Hematopoietic multipotent progenitor cell treated with erythropoietin and hydrocortisone succinate and interleukin-3 and kit ligand, for 15 days (in vitro differentiated cells): ENCODE measurements at places on chromosomes 6 and 20.

GRCh38 chr6:159682295-159682694, 10.7 kb downstream of the SOD2 start:
- DNase-seq: no peak

GRCh38 chr6:74597266-74597665, 608.6 kb downstream of the COL12A1 start:
- no peak for DNase-seq

- DNase-seq: no peak
Observed at GRCh38 chr6:6843777-6844176, 255.3 kb downstream of the LY86 start.

DNA sequence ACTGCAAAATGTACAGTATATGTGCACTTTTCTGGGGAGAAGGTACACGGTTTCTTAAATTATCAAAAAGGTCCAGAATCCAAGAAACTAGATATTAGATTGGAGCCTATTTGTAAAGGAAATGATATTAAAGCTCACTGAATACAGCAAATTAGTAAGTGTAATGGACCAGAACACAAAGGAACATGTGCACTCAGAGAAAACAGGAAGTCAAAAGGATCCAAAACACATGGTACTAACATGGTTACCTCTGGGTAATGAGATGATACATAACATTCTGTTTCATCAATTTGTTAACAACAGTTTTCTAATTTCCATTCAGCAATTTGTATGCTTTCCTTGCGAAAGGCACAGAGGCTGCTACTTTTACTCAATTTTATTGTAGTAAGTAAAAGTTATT, 18.7 kb downstream of the ZNF322 start:
- no peak for DNase-seq

- no peak for DNase-seq
Observed at GRCh38 chr6:46606338-46606737, 46.3 kb downstream of the CYP39A1 start.

- DNase-seq: no peak
Observed at GRCh38 chr6:108888745-108889144, 40.5 kb downstream of the ARMC2 start.

- DNase-seq: peak; percentile 73
Observed at GRCh38 chr6:28943557-28944411, 20.0 kb upstream of the TRIM27 start.

DNA sequence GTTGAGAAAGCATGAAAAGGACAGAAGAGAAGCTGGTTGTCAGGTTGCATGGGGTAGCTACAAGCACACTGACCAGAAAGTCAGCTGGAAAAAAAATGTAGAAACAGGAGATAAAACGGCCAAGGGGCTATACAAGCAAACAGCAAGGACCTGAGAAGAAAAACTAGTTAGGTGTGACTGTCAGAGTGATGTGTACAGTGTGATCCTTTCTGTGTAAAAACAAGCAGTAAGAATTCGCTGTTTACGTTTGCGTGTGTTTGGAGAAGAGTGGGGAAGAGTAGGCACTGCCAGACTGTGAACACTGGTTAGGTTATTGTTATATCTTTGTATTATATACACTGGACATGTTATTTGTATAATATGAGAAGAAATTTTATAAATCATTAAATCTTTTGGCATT, 28.1 kb downstream of the PTPN1 start:
- no peak for DNase-seq

DNA sequence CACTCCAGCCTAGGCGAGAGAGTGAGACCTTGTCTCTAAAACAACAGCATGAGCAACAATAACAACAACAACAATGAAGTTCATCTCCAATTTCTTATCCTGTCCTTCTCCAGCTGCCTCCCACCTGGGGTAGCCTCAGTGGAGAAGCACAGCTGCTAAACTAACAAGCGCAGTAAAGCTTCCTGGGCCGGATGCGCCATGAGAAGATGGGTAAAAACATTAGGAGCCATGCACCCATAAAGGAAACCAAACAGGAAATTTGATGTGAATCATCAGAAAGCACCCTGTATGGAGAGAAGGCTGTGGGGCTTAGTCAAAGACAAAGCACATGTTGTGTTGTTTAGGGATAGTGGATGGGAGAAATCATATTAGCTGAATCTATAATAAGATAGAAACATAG, 61.1 kb upstream of the CCN6 start:
- DNase-seq: no peak

GRCh38 chr6:74578339-74578738, 627.5 kb downstream of the COL12A1 start:
- no peak for DNase-seq

DNA sequence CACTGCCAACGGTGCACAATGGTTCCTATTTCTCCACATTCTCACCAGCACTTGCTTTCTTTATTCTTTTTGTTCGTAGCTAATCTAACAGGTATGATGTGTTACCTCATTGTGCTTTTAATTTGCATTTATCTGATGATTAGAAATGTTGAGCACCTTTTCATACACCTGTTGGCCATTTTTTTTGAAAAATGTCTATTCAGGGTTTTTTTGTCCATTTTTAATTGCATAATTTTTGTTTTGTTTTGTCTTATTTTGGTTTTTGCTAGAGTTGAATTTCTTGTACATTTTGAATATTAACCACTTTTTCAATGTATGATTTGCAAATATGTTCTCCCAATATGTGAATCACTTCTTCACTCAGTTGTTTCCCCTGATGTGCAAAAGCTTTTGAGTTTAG, 150.6 kb downstream of the TENT5A start:
- no peak for DNase-seq

- no peak for DNase-seq
Observed at GRCh38 chr6:168735268-168735949, 294.4 kb downstream of the SMOC2 start.

DNA sequence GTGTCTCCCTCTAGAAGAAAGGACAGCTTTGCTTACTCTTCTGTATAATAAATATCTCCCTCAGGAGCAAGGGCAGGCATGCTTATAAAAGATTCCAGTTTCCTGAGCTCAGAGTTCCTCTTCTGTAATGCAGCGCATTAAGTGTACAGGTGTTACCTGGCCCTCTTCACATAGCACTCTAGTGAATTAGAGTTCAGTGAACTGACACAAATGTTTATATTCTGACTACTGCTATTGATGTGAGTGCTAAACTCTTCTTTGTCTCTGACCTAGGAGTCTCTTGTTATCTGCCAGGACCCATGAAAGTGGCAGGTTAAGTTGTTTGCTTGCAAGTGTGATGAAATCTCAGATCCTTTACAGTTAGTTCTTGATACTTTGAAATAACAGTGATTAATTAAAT, 33.5 kb downstream of the CYB5R4 start:
- DNase-seq: no peak

DNA sequence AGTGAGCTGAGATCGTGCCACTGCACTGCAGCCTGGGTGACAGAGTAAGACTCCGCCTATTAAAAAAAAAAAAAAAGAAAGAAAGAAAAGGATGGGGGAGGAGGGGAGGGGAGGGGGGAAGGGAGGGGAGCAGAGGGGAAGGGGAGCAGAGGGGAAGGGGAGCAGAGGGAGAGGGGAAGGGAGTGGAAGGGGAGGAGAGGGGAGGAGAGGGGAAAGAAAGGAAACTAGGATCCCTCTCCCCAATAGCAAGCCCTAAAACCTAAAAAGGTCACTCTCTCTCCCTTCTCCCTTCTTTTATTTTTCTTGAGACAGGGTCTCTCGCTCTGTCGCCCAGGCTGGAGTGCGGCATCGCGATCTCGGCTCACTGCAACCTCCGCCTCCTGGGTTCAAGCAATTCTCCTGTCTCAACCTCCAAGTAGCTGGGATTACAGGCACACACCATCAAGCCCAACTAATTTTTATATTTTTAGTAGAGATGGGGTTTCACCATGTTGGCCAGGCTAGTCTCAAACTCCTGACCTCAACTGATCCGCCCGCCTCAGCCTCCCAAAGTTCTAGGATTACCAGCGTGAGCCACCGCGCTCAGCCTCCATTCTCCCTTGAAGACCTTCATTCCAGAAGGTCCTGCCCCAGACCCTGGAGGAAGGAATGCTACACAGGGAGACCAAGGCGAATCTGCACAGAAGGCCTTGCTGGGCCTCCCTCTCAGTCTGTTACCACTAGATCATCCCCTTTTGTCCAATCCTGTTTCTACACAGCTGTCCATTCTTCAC, 45.8 kb upstream of the PIM1 start:
- DNase-seq: no peak

DNA sequence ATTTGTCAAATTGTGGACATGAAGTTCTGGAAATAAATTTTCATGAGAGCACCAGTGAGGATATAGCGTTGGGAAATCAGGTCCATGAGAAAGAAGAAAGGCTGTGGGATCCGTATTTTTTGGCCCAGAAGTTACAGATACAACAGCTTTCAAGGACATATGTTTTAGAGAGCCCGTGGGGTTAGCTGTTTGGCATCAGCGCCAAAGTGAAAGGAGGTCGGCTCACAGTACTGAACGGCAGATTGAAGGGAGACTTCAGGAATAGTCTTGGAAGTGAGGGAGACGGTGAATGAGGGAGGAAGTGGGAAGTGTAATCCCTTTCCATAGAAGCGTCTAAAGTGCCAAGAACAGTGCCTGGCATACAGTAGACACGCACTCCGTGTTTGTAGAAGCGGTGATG, 31.8 kb downstream of the ZDHHC14 start:
- no peak for DNase-seq

DNA sequence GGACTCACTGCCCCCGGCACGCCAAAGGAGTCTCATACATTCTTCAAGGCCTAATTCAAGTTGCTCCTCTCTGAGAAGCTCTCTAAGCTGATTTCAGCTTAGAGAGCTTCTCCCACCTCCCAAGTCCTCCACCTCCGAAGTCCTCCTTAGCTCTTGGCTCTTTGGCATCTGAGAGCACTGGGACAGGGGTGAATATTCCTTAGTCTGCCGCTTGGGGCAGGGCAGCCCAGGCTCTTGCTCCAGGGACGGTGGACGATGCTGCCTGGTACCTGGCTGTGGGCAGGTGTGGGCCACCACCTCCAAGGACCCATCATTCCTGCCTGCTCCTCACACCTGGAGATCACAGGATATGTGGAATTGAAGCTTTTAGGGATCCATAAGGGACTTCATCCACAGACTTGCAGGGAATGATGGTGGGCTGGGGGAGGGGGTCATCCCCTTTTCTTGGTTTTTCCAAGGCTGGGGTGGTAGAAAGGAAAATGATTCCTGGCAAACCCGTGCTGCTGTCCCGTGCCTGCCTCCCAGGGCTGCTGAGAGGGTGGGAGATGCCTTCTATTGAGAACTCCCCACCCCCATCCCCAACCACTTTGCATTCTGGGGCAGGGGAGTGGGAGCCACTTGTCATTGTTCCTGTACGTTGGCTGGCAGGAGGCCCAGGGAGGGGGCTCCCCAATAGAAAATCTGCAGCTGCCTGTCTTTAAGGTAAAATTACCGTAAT, 57.4 kb downstream of the ARHGAP40 start:
- DNase-seq: peak; percentile 46

DNA sequence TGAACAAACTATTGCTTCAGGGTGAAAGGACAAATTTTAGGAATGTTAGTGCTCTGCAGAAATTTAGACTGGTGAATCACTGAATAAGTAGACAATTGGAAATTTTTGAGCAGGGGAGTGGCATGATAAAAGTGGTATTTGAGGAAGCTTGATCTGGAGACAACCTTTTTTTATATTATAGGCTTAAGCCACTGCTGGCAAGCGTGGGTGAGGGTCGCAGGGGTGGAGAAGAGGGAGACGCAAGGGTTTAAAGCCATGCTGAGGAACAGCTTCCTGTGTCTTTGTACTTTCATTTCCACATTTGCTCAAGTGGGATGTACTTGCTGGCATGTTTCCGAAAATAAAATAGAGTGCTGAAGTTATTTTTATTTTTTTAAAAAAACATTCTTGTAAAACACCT, 23.7 kb downstream of the NCOA7 start:
- DNase-seq: no peak

- no peak for DNase-seq
Observed at GRCh38 chr6:125415913-125416312, 114.1 kb upstream of the HDDC2 start.

GRCh38 chr6:92586236-92586977, 833.0 kb downstream of the EPHA7 start:
- no peak for DNase-seq

- peak; percentile 77 for DNase-seq
Observed at GRCh38 chr6:41846666-41847237, 48.4 kb downstream of the USP49 start.

- DNase-seq: no peak
Observed at GRCh38 chr6:15352845-15353244, 107.0 kb downstream of the JARID2 start.

- DNase-seq: no peak
Observed at GRCh38 chr6:22079783-22080182, 217.1 kb downstream of the PRL start.

- no peak for DNase-seq
Observed at GRCh38 chr6:33164176-33164575, 28.1 kb downstream of the COL11A2 start.

GRCh38 chr20:57095426-57095825, 171.0 kb downstream of the BMP7 start:
- DNase-seq: no peak

DNA sequence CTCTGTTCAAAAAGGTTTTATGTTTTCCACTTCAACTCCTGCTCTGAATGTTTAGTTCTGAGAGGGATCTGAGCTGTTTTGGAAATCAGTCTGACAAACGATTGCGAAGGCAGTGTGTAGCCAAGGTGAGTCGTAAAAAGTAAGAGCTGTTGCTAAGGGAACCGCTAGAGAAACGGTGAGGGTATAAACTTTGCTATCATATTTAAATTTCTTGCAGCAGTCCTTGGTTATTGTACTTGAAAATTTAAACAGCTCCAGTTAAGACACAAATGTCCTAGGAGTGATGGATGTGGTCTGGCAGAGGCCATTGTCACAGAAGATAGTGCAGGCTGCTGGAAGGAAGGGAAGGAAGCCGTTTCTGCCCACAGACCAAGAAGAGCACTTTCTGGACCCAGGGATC, 64.9 kb upstream of the CITED2 start:
- DNase-seq: no peak

- no peak for DNase-seq
Observed at GRCh38 chr20:17304774-17305173, 77.9 kb downstream of the PCSK2 start.

GRCh38 chr6:129340983-129341382, 369.0 kb downstream of the ARHGAP18 start:
- DNase-seq: no peak

DNA sequence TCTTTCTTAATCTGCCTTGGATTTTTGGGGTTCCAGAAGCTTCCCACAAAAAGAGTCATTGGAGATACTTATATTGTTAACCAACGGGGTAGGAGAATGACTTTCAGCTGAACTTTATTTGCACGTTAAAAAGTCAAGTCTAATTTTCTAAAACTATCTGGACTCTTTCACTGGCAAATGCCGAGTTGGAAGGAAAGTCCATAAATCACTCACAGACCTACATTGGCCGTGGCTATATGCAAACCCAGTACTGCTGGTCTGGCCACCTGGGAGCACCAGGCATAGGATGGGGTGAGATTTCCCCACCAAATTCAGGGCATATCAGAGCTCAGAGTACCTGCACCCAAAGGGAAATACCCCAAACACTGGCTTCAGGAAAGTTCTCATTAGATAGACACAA, 71.3 kb upstream of the SALL4 start:
- DNase-seq: no peak
